Right forelimb (tissue), 1 donor: ENCODE measurements at places on chromosomes 7 and 10.
A peak's percentile ranks its signal among the peaks of the same experiment; 100 is the strongest.

DNA sequence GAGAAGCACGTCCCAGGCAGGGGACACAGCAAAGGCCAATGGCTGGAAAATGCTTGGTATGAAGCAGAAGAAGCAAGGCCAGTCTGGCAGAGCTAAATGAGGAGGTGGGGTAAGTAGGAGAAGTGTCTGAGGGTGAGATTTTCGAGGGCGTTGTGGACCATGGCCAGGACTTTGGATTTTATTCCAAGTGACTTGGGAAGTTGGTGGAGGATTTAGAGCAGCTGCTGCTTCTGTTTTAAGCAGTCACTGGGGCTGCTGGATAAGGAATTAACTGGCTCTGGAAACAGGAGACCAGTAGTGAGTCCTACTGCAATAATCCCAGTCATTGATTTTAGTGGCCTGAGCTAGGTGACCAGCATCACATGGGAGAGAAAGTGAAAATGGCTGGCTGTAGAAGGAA is 67.6 kb upstream of the GSDME start:
- DNase-seq: no peak

GRCh38 chr10:34637418-34637911 is 177.6 kb downstream of the PARD3 start:
- DNase-seq: peak; percentile 87

GRCh38 chr10:112363696-112364688 is 9.9 kb upstream of the ACSL5 start:
- no peak for DNase-seq

GRCh38 chr7:96727534-96728088 is 18.0 kb upstream of the SEM1 start:
- DNase-seq: no peak
